Astrocyte (in vitro differentiated cells and primary cell): ENCODE measurements at places on chromosomes 2 and 18. TPM values are rescaled to one million over a fixed set of nuclear protein-coding genes. Genes with fewer than 3 reads are reported as not detected.

GRCh38 chr2:290090-290722, 2.3 kb upstream of the ALKAL2 start:
- peak; percentile 65 for DNase-seq

NT5DC4 gene
- not detected in 2 replicates for total RNA-seq

DNA sequence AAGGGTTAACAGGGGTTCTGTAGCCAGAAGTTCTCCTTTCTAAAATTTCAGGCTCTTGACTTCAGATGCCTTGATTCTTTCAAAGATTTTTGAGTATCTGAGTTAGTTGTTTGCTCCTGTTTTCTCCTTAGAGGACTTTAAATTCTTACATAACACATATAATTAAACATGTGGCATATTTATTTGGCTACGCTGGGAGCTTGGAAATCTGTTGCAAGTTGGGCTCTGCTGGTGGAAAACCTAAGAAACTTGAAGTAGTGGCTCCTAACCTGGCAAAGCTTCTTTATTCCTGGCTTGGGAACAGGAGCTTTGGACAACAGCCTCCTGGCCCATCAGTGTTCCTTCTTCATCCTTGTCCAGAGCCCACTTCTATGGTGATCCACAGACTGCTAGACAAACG, 72.6 kb downstream of the VIT start:
- DNase-seq = no peak

DNA sequence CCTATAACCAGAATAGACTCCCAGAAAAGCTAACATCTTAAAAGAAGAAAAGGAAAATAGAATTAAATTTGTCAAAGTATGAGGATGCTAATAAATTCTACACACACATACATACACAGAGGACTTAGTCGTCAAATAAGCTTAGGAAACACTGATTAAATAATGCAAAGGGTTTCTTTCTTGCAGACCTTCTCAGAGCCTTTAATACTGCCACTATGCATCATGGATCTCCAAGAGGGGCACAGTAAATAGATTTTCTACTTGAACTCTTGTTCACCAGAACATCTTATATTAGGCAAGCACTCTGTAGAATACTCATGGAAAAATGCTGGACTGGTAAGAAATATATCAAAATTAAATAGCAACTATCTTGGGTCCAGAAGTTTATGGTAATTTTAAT, 69.4 kb downstream of the ANKRD44 start:
- DNase-seq = no peak

DNA sequence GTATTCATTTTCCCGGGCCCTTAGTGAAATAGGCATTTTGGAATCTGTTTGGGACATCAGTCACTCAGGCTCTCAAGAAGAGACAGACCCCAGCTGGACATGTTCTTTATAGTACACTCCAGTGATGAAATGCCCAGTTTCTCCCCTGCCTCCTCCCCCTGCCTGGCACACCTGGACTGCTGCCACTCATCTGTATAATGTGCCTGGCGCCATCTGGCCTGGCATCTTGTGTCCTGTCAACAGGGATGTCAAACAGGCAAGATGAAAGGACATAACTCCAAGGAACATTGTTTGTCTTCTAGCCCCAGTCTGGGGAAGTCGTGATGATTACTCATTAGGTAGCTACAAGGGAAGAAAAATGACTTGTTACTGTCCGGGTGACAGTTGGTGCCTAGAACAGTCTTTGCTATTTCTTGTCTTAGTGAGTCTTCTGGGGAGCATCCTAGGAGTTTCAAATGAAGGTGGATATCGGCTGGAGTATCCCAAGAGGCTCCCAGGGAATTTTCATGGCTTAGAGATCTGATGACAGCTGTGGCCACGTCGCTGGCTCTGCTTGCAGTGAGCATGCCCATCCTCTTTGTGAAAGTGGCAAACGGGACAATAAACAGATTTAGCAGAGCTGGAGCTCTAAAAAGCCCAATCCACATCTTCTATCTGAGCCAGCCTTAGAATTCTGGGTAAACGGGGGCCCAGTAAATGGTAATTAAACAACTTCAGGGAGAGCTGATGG, 153.6 kb downstream of the ALK start:
- DNase-seq = peak; percentile 16

ERFE gene
- total RNA-seq = 0.60 and 1.4 TPM in 2 replicates

GRCh38 chr2:128774320-128775216, 455.9 kb upstream of the HS6ST1 start:
- DNase-seq = no peak

GRCh38 chr2:66581339-66582103, 146.6 kb downstream of the MEIS1 start:
- no peak for DNase-seq

- DNase-seq = no peak
Measured at GRCh38 chr2:197599285-197599965, 76.0 kb downstream of the RFTN2 start.

KCNS3 gene
- total RNA-seq = 0.84 and 1.7 TPM in 2 replicates

DNA sequence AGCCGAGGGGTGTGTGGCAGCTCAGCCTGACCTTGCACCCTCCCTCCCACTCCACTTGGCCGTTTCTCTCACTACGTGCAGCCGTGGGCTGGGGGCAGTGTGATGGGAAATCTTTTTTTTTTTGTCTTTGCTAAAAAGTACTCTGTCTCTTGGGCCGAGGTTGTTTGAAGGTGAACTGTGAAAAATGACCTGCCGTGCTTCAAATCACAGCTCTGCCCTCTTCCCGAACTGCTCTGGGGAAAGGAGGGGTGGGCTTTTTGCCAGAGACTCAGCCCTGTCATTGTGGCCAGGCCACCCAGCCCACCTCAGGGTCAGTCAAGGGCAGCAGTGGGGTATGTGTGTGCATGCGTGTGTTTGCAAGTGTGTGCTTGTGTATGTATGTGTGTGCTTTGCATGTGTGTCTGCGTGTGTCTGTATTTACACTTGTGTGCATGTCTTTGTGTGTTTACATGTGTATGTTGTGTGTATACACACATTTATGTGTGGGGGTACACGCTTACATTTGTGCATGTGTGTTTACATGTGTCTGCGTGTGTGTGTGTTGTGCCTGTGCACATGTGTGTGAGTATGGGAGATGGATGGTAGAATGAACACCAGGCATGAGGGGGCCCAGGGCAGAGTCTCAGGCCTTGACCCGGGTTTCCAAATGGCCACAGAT, 61.3 kb upstream of the HAAO start:
- DNase-seq = no peak

DNA sequence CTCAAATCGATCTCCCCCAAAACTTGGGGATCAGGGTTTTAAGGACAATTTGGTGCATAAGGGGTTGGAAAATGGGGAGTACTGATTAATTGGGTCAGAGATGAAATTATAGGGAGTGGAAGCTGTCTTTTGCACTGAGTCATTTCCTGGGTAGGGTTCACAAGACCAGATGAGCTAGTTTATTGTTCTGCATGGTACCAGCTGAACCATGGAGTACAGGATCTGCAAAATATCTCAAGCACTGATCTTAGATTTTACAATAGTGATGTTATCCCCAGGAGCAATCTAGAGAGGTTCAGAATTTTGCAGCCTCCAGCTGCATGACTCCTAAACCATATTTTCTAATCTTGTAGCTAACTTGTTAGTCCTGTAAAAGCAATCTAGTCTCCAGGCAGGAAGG, 73.1 kb downstream of the CPO start:
- no peak for DNase-seq

DNA sequence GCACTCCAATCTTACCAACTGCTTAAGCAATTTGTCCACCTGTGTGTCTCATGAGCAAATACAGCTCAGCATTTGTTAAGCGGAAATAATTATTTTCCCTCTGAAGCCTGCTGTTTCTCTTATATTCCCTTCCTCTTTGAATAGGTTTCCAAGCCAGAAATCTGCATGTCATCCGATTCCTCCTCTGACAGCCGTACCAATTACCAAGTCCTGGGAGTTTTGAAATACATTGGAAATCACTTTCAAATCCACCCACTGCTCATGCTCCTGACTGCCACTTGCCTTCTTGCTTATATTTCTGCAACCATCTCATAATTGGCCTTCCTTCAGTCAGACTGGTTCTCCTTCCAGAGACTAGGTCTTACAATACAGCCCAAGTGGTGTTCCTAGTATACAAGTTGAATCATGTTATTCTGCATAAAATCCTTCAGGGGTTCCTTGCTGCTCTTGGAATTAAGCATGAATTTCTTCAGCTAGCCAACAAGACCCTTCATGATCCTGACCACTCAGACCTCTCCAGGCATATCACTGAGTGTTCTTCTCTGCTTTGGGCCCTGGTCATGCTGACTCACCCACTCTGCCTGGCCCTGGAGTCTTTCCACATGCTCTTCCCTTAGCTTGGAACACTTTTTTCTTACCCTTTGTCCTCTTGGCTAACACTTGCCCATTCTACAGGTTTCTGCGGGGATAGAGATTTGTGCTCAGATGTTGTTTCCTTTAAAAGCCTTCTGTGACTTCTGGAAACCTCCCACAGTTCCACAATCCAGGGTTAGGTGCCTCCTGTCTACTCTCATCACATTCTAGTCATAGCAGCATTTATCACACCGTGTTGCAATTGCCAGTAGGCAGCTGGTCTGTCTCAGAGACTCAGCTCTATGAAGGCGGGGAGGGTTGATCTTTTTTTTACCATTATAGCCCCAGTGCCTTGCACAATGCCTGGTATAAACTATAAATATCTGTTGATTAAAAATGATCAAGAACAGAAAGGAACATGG, 157.6 kb downstream of the ARL6IP6 start:
- peak; percentile 31 for DNase-seq

ATP5F1A gene
- total RNA-seq = 474 and 484 TPM in 2 replicates

DNA sequence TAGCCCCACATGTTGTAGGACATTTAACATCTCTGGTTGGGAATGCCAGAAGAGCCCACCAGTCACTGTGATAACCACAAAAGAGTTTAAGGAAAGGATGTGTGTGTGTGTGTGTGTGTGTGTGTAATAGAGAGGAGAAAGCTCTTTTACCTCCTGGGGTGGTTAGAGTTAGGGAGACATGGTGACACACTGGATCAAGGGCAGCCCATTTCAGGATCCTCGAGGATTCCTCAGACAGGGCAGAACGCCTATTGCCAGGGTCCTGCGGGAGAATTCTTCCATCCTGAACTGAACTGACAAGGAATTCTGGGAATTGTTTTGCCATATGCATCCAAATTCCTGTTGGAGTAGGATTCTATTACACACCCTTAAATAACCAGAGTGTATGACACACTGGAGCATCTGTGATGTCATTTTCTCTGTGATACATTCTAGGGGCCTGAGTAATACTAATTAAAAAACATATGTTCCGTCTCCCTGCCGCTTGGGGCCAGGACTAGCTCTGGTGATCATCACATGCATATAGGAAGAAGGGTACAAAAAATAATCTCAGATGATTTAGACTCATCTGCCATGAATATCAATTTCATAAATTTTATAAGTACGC, 156.4 kb upstream of the MMADHC start:
- DNase-seq = peak; percentile 96

DNA sequence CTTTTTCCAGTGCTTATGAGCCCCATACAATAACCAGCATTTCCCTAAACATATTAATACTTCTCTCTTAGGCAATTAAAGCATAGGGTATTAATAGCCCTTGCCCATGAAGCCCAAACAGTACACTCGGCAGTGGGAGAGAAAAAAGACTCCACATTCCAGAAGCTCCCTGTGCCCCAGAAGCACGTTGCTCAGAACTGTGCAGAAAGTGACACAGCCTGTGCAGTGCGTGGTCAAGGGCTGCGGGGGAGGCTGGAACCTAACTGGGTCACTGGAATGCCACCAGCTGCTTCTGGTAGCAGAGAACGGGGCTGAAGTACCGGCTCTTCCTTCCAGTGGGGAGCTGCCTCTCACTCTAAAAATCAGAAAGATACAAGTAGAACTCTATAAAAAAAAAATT, 32.7 kb downstream of the EIPR1 start:
- no peak for DNase-seq

GRCh38 chr2:30371772-30372373, 75.2 kb upstream of the LCLAT1 start:
- no peak for DNase-seq

PLEKHH2 gene
- 0.84 and 1.1 TPM in 2 replicates for total RNA-seq

- DNase-seq = no peak
Measured at GRCh38 chr18:57086163-57086562, 60.7 kb upstream of the BOD1L2 start.

DNA sequence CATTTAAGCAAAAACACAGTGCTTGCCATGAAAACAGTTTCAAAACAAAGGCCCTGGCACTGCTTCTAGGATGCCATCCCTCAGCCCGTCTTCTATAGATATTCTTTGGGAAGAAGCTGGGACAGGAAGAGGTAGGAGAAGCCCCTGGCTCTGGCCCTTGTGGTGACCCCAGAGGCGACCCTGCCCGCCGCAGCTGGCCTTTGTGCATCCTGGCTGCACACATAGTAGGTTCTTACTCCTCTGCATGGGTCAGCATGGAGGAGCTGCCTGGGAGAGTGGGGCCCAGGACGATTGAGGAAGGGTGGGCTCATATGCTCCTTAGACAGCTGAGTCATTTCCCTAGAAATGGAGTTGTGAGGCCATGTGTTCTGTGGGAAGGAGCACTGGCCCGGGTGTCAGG, 44.4 kb upstream of the OTOF start:
- no peak for DNase-seq

DNA sequence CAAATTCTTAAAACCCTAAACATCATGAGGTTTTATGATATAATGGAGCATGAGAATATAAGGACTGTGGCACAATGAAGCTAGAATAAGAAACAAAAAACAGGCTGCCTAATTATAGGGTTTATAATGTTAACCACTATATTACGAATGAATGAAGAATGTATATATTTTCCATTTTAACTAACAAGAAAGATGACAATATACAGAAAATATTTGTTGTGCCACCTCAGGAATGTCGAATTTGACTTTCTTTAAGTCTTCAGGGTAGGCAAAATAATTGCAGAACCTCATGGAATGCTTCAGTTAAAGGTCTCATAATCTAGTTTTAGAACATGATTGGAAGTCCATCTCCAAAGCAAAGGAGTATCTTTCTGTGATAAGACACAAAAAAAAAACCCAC, 282.9 kb upstream of the SLC8A1 start:
- peak; percentile 70 for DNase-seq

GRCh38 chr2:56801770-56802169, 618.0 kb downstream of the CCDC85A start:
- DNase-seq = no peak

HNMT gene
- 15.3 and 17.3 TPM in 2 replicates for total RNA-seq

GRCh38 chr2:26904839-26905238, 56.9 kb downstream of the DPYSL5 start:
- DNase-seq = no peak

DNA sequence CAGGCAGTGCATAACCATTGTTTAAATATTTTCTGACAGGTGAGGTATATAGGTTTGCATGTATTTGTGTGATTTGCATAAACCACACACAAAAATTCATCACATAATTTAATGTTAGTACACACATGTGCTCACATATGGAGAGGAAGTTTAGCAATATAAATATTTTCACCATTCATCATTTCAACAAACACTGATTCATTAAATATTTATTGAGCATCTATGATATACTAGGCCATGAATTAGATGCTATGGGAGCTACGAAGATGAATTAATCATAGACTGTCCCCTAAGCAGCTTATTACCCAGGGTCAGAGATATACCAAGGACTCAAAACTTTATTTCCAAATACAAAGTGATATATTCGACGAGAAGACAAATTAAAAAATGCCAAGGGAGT, 311.6 kb upstream of the PIK3C3 start:
- DNase-seq = no peak
